ENCODE measurements at places on chromosomes 6 and 20. TPM values are rescaled to one million over a fixed set of nuclear protein-coding genes. Genes with fewer than 3 reads are reported as not detected.

GRCh38 chr6:111711476-111711875 lies 105.8 kb upstream of the TRAF3IP2 start:
- no peak for DNase-seq

DNA sequence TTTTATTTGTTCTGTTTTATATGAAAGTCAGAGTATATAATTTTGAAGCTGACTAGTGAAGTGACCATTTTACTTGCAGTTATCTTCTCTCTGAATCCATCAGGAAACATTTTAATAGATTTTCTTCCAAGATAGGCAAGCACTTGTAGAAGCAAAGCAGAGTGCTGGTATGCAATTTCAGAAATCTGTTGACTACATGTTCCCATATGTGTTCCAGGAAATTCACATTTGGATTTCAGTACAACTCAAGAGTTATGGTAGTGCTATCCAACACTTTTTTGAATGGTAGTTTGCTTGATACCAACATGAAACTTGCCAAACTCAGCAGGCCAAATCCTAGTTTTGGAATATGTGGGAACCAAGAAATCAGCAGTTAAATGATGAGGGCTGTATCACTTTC lies 94.0 kb downstream of the CENPW start:
- DNase-seq: no peak

DNA sequence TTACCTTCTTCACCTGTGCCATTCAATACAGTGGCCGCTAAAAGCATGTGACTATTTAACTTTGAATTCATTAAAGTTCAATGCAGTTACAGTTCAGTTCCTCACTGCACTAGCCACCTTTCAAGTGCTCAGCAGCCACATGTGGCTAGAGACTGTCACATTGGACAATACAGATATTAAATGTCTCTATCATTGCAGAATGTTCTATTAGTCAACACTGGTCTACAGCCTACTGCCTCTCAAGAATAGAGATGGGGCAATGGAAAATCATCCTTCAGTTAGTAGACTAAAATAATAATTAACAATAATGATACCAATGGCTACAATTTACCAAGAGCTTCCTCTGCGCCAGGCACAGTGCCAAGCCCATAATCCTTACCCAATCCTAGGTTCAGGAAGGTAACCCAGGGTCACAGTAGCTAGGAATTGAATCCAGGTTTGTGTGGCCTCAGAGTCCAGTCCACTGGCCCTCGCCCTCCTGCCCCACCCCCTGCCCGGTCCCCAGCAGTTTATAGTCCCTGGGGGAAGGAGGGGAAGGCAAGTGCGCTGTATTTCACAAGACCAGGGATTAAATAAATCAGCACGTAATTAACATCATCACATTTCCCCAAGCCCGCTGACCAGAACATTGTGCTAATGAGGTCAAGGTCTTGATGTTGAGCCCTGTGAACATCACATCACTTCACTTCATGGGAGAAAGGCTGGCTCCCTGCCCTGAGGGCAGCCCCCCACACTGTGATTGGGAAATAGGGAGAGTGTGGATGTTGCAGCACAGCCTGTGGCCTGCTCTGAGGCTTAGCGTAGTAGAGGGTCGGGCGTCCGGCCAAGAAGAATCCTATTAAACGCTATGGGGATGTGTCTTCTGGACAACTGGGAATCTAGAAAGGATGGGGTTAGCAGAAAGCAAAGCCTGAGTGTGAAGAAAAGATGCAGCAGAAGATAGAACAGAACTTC lies 147.2 kb downstream of the VEGFA start:
- peak; percentile 67 for DNase-seq

GRCh38 chr6:151216804-151217203 lies 23.0 kb upstream of the AKAP12 start:
- no peak for DNase-seq

GRCh38 chr6:36333931-36334725 lies 2.6 kb downstream of the BNIP5 start:
- DNase-seq: no peak

DNA sequence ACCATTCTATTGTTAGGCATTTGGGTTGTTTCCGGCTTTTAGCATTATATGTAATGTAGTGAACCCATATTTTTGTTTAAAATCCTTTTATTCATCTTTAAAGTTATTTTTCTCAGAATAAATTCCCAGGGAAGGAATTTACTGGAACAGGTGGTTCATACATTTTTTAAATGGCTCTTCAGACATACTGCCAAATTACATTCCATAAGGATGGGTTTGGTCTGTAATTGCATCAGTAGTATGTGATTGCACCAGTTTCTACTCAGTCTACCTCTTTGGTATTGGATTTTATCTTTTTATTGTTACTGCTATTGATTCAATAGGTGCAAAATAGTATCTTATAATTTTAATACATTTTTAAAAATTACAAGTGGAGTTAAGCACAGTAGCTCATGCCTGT lies 27.2 kb downstream of the BRPF3 start:
- no peak for DNase-seq

GRCh38 chr6:47091886-47092668 lies 49.9 kb upstream of the ADGRF1 start:
- DNase-seq: no peak

- no peak for DNase-seq
Measured at GRCh38 chr6:110310861-110311446, 47.2 kb downstream of the METTL24 start.

DNA sequence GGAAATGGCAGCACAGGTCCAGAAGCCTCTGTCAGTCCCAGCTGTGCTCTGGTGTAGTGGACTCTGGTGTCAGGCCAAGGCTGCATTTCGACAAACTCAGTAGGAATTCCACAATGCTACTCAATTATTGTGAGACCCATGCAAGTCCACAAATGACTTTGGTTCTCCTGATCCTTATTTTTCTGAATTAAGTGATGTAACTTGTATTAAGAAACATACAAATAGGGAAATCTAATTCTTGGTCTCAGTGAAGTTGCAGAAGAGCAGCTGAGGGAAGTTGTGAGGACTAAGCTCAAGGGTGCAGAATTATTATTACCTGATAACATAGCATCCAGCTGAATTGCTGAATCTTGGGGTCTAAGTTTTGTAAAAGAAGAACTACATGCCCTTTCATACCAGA lies 116.8 kb downstream of the MAFB start:
- DNase-seq: no peak

- DNase-seq: no peak
Measured at GRCh38 chr6:107673076-107673494, 151.0 kb downstream of the SCML4 start.

- DNase-seq: peak; percentile 30
Measured at GRCh38 chr6:108896111-108896661, 48.0 kb downstream of the ARMC2 start.

DNA sequence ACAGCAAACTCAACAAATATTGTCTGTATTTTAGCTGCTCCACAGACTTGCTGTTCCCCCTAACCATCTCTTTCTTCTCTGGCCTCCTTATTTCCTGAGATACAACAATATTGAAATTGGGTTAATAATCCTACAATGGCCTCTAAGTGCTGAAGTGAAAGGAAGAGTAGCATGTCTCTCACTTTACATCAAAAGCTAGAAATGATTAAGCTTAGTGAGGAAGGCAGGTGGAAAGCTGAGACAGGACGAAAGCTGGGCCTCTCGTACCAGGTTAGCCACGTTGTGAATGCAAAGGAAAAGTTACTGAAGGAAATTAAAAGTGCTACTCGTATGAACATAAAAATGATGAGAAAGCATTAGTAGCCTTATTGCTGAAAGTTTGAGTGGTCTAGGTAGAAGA lies 63.8 kb downstream of the ELOVL5 start:
- DNase-seq: no peak

Gene BMP2
- 0.10 TPM for total RNA-seq

Gene OGFR
- total RNA-seq: 67.7 TPM

Gene HMGCLL1
- total RNA-seq: not detected

Gene CDYL
- 21.5 TPM for total RNA-seq

Gene ENPP4
- 3.6 TPM for total RNA-seq

Gene PNLDC1
- total RNA-seq: not detected

Gene SLC17A3
- 0.86 TPM for total RNA-seq

Measured in MG63 (cell line).